Left kidney (tissue), 8 donors: ENCODE measurements at places on chromosomes 1 and 21. TPM values are rescaled to one million over a fixed set of nuclear protein-coding genes. Genes with fewer than 3 reads are reported as not detected.

DNA sequence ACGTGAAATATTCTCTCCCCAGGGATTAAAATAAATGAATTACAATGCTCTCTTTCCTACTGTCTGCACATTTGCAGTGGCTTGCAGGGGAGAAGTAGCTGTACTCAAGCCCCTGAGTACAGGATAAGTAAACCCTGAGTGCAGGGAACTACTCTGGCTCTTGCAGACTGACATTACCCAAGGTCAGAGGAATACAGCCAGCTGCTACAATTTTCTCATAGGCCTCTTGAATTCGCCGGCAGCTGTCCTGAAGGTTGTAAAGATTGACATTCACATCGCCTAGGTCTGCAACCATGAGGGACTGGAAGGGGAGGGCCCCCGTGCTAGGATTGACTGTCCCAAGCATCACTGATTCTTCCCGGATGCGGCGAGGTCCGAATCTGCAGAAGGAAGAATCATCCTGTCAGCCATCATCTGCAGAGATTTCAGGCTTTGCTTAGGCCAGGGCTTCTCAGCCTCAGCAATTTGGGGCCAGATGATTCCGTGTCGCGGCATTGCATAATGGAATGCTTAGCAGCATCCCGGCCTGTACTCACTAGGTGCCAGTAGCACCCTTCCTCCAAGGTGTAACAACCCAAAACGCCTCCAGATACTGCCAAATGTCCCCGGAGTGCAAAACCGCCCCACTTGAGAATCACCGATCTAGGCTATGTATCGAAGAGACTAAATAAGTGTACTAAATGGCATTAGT, 1.7 kb downstream of the AGMAT start:
- no peak for DNase-seq

The DUSP23 gene
- 20.3 TPM for polyA plus RNA-seq

The PGLYRP4 gene
- polyA plus RNA-seq: not detected

The OR6N1 gene
- polyA plus RNA-seq: not detected

The CHD5 gene
- polyA plus RNA-seq: 0.28 TPM

The HSD3B2 gene
- 3.0 TPM for polyA plus RNA-seq
